ENCODE measurements at places on chromosomes 12 and 14. TPM values are rescaled to one million over a fixed set of nuclear protein-coding genes. Genes with fewer than 3 reads are reported as not detected.

GARIN6 gene
- not detected for total RNA-seq

DNA sequence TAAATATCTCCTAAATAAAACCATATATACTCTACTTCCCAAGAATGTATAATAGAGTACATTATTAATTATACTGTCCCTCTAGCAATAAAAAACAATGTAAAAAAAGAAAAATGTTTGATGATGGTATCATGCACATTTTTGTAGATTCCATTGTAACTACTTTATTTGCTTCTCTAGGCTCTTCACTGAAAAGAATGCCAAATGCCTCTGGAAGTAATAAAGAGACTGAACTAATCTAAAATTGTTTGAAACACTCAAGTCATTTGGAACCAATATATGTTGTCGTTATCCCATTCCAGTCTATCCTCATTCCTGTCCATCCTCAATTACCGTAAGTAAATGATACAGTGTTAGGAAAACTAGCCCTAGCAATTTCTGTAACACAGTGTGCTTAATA is 233.6 kb downstream of the C12orf50 start:
- H3K36me3 ChIP-seq: no peaks in the 10 kb centered on the region
- H3K4me3 ChIP-seq: no peak overlapping the region
- DNase-seq: no peak
- no peaks in the 10 kb centered on the region for H3K4me1 ChIP-seq

ATG14 gene
- 5.3 TPM for total RNA-seq

- no peaks in the 10 kb centered on the region for H3K4me1 ChIP-seq
- H3K36me3 ChIP-seq: no peaks in the 10 kb centered on the region
- DNase-seq: no peak
- H3K4me3 ChIP-seq: no peak overlapping the region
Measured at GRCh38 chr12:96879301-96879700, 27.8 kb upstream of the NEDD1 start.

SPIC gene
- not detected for total RNA-seq

All from activated CD4-positive, alpha-beta T cell treated with anti-CD3 and anti-CD28 coated beads, Interleukin-2, amount 10 ng/mL, durations not matched to agents 7 days and 5 days (primary cell).